GM12878 (cell line): ENCODE measurements at places on chromosomes 16 and 17.
A peak's percentile ranks its signal among the peaks of the same experiment; 100 is the strongest.

DNA sequence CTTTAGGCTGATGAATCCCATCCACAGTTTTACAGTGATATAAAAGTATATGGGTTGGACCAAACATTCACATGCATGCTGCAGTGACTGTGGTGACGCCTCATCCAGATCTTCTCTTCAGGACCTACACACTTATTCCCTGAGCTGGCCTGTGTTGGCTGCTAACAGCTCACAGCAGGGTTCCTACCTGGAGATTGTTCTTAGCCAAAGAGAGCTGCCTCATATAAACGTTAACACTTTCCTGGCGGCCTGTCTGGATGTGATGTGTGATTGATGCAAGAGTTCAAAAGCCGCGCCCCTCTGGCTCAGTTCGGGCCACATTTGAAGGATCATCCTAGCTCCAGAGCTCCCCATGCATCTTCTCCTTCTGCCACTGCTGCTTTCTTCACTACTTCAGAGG is 93.0 kb upstream of the NETO2 start:
- no peaks in the 10 kb centered on the region for H3K4me1 ChIP-seq
- no peak overlapping the region for H3K27ac ChIP-seq
- H3K4me3 ChIP-seq, result no peak overlapping the region
- no peak for DNase-seq
- H3K27me3 ChIP-seq, result no peaks in the 10 kb centered on the region

DNA sequence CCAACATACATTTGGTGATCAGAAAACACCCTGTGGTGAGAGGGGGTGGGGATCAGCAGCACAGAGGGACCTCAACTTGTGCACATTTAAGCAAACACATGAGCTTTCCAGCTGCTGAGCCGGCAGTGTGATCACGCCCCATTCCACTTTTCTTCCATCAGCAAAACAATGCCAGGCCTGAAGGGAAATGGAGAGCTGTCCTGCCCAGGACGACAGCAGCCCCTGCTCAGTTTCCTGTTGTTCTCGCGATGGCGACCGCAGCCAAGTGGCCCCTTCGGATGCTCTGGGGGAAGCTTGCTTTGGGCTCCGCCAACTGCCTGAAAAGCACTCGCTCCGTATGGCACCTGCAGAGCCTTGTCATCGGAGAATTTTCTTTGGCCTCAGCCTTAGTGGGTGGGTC is 272.3 kb downstream of the FOXL1 start:
- DNase-seq, result no peak
- no peak overlapping the region for H3K27ac ChIP-seq
- no peaks in the 10 kb centered on the region for H3K36me3 ChIP-seq
- no peaks in the 10 kb centered on the region for H3K27me3 ChIP-seq
- no peaks in the 10 kb centered on the region for H3K4me1 ChIP-seq
- H3K4me3 ChIP-seq, result no peak overlapping the region

DNA sequence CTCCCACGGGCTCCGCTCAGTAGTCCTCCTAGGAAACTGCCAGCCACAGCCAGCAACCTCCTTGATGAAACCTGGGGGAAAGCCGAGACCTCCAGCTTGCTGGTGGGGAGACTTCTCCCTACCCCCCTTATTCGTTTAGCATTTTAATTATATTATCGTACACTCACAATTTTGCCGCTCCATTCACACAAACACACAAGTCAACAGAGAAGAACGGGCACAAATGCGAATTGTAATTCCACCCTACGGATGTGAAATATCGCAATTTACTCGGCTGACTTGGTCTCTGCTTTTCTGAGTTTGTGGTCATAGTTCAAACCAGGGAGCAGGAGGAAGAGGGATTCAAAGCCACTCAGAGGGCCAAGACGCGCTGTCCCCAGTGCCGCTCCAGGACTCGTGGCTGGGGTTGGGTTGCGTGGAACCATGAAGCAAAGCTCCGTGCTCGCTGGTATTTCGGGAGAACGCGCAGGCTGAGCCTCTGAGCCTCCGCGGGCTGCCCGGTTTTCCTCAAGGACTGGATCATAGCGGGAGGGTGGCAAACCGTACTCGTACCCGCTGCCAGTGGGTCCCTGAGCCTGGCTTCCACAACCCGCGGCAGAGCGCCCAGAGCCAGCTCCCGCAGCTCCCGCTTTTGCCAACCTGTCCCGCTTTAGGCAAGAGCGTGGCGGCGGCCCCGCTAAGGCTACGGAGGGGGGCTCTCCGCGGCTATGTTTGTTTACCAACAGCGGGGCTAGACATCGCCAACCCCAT is 2.0 kb downstream of the LHX1 start:
- no peak overlapping the region for H3K27ac ChIP-seq
- no peaks in the 10 kb centered on the region for H3K4me1 ChIP-seq
- DNase-seq, result no peak
- peaks cover 49% of the 10 kb centered on the region for H3K27me3 ChIP-seq

DNA sequence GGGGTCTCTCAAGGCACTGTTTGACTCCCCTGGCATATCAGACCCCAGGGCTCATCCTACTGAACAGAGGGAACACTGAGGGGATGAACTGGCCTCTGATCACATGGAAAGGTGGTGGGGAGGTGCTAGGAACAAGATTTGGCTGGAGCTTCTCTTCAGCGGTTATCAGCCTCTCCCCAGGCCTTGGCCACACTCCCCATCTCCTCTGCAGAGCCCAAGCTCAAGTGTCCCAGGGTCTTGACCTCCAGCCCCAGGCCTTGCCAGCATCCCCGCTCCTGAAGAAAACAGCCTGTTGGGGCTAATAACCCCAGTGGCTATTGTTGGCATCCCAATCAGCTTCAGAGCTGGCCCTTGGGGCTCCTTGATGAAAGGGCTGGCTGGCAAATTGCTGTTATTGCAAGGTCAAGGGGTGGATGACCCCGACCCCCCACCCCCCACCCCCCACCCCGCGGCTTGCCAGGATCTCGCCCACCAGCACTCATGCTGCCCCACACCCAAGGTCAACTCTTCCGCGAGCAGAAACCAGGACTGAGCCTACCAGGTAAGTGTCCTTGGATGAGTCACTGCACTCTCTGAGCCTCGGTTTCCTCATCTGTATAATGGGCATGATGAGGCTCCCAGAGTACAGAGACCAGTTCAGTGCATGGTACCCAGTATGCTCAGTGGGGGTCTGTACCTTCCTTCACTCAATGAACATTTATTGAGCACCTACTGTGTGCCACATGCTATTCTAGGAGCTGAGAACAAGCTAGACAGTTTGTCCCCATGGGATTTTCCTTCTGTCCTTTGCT is 18.8 kb upstream of the FAM83G start:
- H3K27me3 ChIP-seq, result no peaks in the 10 kb centered on the region
- H3K4me3 ChIP-seq, result no peak overlapping the region
- H3K4me1 ChIP-seq, result no peaks in the 10 kb centered on the region

GRCh38 chr17:59810894-59811153 is 81.9 kb downstream of the TUBD1 start:
- no peaks in the 10 kb centered on the region for H3K36me3 ChIP-seq
- peaks cover 5% of the 10 kb centered on the region; the same call in 1 of the 2 replicates for H3K4me1 ChIP-seq
- no peak for DNase-seq
- no peaks in the 10 kb centered on the region for H3K27me3 ChIP-seq
- no peak overlapping the region for H3K27ac ChIP-seq
- H3K4me3 ChIP-seq, result no peak overlapping the region

GRCh38 chr17:18156171-18156975 is 27.3 kb upstream of the ALKBH5 start:
- H3K27me3 ChIP-seq, result no peaks in the 10 kb centered on the region
- no peaks in the 10 kb centered on the region for H3K36me3 ChIP-seq
- H3K4me1 ChIP-seq, result peaks cover 33% of the 10 kb centered on the region
- H3K4me3 ChIP-seq, result no peak overlapping the region
- DNase-seq, result no peak

GRCh38 chr16:67137605-67138004 is 13.2 kb downstream of the B3GNT9 start:
- no peaks in the 10 kb centered on the region for H3K4me1 ChIP-seq
- no peak overlapping the region for H3K27ac ChIP-seq
- peaks cover 19% of the 10 kb centered on the region; the same call in 1 of the 2 replicates for H3K36me3 ChIP-seq
- H3K4me3 ChIP-seq, result no peak overlapping the region
- DNase-seq, result no peak

DNA sequence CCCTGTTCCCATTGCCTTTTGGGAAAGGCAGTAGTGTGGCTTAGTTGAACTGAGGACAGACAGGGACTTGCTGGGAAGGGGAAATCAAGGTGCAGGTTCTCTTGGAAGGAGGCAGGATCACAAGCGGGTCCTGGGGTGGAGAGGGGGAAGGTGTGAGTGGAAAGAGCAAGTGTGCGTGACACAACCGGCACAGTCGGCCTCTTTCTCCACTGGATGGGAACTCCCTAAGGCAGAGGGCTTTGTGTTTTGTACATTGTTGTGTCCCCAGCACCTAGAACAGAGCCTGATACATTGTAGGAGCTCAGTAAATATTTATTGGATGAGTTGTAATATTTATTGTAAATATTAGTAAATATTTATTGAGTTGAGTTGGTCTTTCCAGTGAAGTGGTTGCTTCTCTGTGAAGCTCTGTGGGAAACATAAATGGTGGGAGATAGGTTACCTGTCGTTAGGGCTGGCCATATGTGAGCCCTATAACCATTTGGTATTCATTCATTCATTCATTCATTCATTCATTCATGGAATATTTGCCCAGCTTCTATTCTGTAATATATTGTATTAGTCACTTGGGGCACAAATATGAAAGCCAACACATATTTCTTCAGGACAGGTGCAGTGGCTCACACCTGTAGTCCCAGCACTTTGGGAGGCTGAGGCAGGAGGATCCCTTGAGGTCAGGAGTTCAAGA is 34.0 kb downstream of the SMARCE1 start:
- no peaks in the 10 kb centered on the region for H3K36me3 ChIP-seq
- peaks cover 30% of the 10 kb centered on the region for H3K4me1 ChIP-seq
- no peak for DNase-seq

DNA sequence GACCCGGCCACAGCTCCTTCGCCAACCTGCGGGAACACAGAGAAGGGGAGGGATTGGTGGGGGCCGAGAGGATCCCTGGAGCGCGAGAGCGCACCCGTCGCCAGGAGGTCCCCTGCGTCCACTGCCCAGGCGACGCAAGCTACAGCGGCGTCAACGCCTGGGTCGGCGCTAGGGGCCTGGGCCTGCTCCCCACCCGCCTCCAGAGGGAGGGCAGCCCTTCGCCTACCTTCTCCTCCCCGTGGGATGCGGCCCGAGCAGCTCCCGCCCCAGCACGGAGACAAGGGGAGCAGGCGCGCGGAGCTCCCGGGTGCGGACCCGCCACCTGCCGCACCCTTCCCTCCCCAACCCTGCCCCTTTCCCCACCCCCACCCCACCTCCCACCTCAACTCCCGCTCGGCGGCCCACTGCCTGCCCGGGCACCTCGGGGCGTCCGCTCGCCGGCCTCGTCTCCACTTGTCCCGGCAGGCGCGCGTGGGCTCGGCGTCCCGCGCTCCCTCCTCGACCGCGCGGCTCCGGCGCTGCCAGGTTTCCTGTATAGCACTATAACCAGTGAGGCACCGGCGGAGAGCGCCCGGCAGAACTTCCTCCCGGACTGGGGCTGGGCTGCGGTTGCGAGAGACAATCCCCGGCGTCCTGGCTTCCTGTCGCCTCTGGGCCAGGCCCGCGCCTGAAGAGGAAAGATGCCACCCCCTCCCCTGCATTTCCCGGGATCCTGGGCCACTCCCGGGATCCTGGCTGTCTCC is 119.1 kb upstream of the SMURF2 start:
- H3K36me3 ChIP-seq, result no peaks in the 10 kb centered on the region; the same call in 1 of the 2 replicates
- peak overlapping the region; percentile 60 for H3K4me3 ChIP-seq
- H3K27me3 ChIP-seq, result peaks cover 7% of the 10 kb centered on the region
- peaks cover 23% of the 10 kb centered on the region for H3K4me1 ChIP-seq
- no peak overlapping the region for H3K27ac ChIP-seq

GRCh38 chr16:89410794-89411309 is 79.5 kb downstream of the ANKRD11 start:
- H3K27me3 ChIP-seq, result no peaks in the 10 kb centered on the region
- no peak overlapping the region; the same call in 1 of the 2 replicates for H3K27ac ChIP-seq
- peaks cover 17% of the 10 kb centered on the region for H3K4me1 ChIP-seq
- peaks cover 6% of the 10 kb centered on the region for H3K36me3 ChIP-seq
- no peak for DNase-seq
- H3K4me3 ChIP-seq, result no peak overlapping the region

DNA sequence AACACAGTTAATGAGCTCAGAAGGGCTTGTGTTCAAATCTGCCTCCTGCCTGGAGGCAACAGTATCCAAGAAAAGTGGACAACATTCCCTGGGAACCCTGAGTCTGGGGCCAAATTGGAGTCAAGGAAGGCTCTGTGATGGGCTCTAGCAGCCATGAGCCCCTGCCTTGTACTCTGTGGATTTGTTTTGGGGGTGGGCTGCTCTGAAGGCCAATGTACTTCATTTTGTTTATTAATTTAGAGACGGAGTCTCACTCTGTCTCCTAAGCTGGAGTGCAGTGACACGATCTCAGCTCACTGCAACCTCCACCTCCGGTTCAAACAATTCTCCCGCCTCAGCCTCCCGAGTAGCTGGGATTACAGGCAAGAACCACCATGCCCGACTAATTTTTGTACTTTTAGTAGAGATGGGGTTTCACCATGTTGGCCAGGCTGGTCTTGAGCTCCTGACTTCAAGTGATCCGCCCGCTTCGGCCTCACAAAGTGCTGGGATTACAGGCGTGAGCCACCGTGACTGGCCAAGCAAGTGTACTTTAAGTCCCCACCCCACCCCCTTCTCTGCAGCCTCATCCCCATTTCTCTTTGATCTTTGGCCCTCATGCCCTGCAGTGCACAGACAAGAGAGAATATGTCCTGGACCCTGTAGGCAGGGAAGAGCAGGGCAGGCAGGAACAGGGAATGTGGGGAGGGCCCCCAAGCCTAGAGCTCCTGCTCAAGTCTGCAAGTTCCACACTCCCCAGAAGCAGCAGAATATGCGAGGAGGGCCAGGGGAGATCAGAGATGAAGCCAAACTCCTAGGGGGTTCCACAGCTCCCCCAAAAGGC is 2.7 kb upstream of the GIP start:
- peaks cover 2% of the 10 kb centered on the region; the same call in 1 of the 2 replicates for H3K27me3 ChIP-seq
- no peaks in the 10 kb centered on the region for H3K36me3 ChIP-seq

- no peaks in the 10 kb centered on the region for H3K4me1 ChIP-seq
- no peaks in the 10 kb centered on the region for H3K27me3 ChIP-seq
- H3K27ac ChIP-seq, result no peak overlapping the region
- no peak for DNase-seq
- H3K36me3 ChIP-seq, result no peaks in the 10 kb centered on the region
- no peak overlapping the region for H3K4me3 ChIP-seq
These were observed 16.4 kb upstream of the MARCHF10 start for GRCh38 chr17:62824290-62825131.

DNA sequence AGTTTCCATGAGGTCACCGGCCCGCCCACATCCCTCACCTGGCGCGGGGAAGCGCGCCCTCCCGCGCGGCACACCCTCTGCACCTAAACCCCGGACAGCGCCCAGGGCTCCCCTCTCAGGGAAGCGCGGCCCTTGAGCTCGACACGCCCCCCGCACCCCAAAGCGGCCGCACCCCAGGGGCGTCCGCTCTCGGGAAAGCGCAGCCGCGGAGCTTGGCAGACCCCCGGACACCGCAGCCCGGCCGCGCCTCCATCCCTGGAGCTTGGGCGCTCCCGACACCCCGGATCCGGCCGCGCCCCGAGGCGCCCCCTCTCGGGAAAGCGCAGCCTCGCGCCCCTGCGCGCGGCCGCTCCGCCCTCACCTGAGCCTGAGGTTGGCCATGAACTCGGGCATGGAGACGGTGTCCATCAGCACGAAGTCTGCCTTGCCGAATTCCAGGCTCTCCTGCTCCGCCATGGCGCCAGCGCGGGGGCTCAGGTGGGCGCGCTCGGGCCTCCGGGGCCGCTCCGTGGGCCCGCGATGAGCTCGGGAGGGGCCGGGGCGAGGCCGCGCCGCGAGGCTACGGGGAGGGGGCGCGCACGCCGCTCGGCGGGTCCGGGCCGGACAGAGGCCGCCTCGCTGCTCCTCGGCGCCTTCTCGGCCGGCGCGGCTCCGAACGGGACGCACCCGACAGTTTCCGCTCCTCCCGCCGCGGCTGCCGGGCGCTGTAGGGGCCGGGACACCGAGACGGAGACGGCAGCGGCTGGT is at the start of gene MYO1D:
Gene MYO1D, minus strand, starts transcription at position 708 of the 747 bp plus-strand sequence. Its CDS starts 252 bp downstream, at position 456.
- peak within 1 kb of the TSS; percentile 66 for H3K27ac ChIP-seq
- no peaks in the 10 kb centered on the region for H3K4me1 ChIP-seq
- no peaks in the 10 kb centered on the region for H3K36me3 ChIP-seq
- H3K27me3 ChIP-seq, result no peaks in the 10 kb centered on the region
- peak within 1 kb of the TSS; percentile 72 for H3K4me3 ChIP-seq
